ENCODE measurements at places on chromosomes 1 and 21.

DNA sequence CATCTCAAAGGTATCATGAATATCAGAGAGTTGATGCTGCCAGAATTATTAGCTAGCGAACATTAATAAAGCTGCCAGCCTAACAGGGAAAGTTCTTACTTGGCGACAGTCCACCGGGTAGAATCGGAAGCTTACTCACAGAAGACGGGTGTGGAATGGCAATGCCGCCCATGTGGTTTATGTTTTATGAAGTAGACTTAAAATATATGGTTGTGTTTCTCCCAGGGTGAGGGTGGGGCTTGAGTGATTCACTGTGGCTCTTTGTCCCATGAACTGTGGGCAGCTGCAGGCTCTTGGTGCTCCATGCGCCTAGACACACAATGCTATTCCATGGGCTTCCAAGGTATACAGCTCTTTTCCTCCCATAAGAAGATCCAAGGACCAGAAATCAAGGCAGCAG, 162.7 kb downstream of the PIGK start:
- DNase-seq: no peak

GRCh38 chr1:57722285-57722978, 298.6 kb upstream of the DAB1 start:
- no peak for DNase-seq

- no peak for DNase-seq
Observed at GRCh38 chr1:28374297-28374696, 4.8 kb downstream of the PHACTR4 start.

DNA sequence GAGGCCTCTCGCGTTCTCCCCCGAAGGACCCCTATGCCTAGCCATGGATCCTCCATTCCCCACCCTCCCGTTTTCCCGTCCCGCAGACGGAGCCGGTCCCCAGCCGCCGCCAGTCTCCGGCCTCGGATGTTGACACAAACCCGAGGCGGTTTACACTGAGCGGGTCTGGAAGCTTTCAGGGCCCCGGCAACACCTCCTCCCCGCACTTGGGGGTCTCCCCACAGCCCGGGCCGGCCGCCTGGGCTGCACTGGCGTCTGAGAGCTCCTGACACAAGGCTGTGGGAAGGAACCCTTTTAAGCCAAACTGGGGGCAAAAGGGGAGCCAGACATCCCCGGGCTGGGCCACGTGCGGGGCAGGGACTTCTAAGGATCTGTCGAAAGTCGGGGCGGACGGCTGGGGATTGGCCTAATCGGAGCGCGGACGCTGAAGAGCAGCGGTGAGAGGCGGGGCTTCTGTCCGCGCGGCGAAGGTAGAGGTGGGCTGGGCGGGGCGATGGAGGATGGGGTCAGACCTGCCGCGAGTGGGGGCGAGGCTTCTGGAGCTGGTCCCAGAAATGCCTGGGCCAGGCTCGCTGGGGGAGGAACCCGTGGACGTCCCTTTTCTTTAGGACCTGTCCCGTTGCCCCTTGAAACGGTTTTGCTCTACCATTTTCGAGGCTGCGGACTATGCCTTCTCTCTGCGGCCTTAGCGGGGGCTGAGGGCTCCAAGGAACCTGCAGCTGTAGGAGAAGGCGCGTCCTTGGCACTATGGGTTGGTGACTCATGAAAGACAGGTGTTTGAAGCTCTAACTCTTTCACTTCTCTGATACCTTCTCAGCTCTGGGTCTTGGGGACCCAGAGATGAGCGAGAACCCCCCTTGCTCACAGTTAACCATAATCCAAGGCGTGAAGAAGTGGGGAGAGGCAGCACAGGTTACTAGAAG, 1.2 kb upstream of the HPCAL4 start:
- no peak for DNase-seq

GRCh38 chr1:226977643-226978431, 37.7 kb downstream of the COQ8A start:
- no peak for DNase-seq

- no peak for DNase-seq
Observed at GRCh38 chr1:9731561-9731960, 80.0 kb downstream of the PIK3CD start.

- no peak for DNase-seq
Observed at GRCh38 chr1:154352581-154353459, 27.5 kb downstream of the ATP8B2 start.

DNA sequence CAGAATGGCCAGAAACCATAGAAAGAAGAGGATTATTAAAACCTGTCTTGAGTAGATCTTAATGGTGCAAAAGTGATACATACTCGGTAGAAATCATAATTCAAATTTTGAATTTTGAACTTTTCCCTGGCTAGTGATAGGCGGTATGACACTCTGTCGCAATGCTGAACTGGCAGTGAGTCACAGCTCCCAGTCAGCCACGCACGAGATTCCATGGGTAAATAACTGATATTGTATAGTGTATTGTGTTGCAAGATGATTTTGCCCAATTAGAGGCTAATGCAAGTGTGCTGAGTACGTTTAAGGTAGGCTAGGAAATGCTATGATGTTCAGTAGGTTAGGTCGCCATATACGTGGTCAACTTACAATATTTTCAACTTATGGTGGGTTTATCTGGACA, 207.0 kb downstream of the SIPA1L2 start:
- DNase-seq: no peak

GRCh38 chr1:25194572-25195020, 37.7 kb downstream of the SYF2 start:
- no peak for DNase-seq

DNA sequence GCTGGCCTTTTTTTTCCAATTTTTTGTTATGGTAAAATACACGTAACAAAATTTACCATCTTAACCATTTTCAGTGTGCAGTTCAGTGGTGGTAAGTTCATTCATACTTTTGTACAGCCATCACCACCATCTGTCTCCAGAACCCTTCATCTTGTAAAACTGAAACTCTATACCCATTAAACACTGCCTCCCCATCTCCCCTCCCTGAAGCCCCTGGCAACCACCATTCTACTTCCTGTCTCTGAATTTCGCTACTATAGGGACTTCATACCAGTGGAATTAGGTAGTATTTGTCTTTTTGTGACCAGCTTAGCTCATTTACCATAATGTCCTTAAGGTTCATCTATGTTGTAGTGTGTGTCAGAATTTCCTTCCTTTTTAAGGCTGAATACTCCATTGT, 8.7 kb downstream of the PKNOX1 start:
- no peak for DNase-seq

- no peak for DNase-seq
Observed at GRCh38 chr1:204191456-204191855, 4.8 kb downstream of the KISS1 start.

DNA sequence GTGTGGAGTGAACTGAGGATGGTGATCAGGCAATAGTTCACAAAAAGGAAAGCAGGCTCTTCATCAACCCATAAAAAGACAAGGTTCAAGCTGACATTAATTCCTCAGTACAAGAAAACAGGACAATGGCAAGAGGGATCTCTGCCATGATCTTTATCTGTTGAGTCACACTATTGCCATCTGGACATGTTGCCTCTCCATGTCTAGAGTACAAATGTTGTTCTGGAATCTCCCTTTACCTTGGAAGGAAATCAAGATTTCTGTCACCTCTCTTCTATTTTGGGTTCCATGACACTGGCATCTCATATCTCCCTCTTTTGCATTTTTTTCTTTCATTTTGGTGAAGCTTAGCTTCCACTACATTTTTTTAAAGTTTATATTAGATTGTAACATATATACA, 329.1 kb downstream of the USP25 start:
- no peak for DNase-seq

GRCh38 chr1:37560401-37561132, 3.8 kb downstream of the DNALI1 start:
- no peak for DNase-seq

DNA sequence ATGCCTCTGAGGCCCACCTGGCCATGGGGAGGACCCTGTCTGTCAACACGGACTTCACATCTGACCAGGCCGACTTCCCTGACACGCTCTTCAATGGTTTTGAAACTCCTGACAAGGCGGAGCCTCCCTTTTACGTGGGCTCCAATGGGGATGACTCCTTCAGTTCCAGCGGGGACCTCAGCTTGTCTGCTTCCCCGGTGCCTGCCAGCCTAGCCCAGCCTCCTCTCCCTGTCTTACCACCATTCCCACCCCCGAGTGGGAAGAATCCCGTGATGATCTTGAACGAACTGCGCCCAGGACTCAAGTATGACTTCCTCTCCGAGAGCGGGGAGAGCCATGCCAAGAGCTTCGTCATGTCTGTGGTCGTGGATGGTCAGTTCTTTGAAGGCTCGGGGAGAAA, 101.8 kb downstream of the ADARB1 start:
- DNase-seq: no peak

GRCh38 chr1:94672001-94672400, 130.4 kb upstream of the F3 start:
- no peak for DNase-seq

DNA sequence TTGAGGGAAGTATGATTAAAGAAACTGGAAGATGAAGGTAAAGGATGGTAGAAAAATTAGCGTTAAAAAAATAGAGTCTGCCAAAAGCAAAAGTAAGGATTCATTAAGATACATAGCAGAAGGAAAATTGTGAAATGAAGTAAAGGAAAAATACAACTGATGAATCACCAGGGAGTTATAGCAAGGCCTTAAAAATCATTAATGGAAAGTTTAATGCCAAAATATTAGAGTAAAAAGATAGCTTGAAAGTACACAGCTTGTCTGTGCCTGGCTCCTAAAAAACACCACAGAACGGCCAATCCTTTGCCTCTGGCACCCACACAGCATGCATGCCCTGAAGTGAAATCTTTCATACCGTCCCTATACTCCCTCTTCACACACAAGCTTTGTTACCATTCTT, 66.9 kb upstream of the APOBEC4 start:
- no peak for DNase-seq

- no peak for DNase-seq
Observed at GRCh38 chr1:28926629-28927265, 12.4 kb downstream of the EPB41 start.

DNA sequence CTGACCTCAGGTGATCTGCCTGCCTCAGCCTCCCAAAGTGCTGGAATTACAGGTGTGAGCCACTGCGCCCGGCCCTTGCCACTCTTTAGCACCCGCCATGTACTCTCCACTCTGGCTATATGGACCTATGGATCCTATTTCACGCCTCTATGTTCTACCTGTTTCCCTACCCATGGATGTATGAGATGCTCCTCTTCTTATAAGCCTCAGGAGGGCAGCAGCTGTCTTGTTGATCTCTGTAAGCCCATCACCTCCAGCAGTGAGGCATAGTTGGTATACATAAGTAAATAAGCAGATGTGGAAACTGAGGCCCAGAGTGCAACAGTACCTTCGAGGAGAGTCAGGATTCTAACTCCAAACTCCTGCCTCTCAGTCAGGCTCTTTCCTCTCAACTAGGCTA, 24.7 kb upstream of the ARTN start:
- no peak for DNase-seq

GRCh38 chr1:44851308-44851707, 8.3 kb upstream of the PTCH2 start:
- DNase-seq: no peak

DNA sequence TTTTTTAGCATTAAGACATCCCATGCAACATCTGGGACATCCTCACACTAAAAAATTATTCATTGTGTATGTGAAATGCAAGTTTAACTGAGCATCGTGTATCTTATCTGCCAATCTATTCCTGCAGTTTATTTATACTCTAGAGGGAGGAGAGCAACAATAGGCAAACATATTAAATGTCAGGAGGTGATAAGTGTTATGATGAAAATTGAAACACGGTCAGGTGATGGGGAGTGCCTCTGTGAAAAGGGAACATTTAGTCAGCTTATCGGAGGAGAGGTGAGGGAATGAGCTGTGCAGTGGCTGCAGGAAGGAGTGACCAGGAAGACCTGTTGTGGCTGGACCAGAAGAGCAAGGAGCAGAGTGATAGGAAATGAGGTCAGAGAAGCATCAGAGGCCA, 775 bp upstream of the EFCAB14 start:
- no peak for DNase-seq

DNA sequence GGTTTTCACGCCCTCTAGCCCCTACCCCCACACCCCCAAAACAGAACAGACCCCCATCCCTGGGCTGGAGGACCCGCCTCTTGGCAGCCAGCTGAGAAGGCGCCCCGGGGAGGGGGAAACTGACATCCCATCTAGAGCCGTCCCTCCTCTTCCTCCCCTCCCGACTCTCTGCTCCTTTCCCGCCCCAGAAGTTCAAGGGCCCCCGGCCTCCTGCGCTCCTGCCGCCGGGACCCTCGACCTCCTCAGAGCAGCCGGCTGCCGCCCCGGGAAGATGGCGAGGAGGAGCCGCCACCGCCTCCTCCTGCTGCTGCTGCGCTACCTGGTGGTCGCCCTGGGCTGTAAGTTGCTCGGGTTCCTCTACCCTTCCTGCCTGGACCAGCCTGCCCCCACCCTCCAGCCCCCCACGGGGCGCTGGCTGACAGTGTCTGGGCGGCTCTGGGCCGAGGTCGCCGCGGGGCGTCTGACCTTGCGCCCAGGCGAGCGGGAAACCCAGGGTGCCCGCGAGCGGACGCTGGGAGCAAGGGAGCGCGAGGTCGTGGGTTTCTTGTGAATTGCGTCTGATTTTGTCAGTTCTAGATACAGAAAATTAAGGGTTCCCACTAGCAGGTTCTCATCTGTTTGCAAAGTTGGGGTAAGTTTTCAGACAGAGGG, 618 bp downstream of the JAM2 start:
- no peak for DNase-seq

GRCh38 chr21:33123374-33124123, 53.6 kb downstream of the OLIG1 start:
- no peak for DNase-seq

DNA sequence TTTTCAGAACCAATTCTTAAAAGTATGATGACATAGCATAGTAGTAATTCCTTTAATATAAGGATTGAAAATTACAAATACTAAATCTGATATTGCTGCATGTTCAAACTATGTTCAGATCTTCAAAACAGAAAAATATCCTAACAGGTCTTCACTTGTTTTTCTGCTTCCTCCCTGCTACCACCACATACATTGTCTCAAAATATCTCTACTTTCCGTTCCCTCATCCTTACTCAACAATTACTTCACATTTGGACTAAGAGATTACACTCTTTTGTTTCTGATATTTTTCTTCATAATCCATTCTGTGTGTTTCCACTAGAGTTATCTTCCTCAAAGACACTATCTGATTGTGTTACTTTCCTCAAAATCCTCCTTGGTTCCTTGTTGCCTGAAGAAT, 125.1 kb downstream of the NEK7 start:
- no peak for DNase-seq

DNA sequence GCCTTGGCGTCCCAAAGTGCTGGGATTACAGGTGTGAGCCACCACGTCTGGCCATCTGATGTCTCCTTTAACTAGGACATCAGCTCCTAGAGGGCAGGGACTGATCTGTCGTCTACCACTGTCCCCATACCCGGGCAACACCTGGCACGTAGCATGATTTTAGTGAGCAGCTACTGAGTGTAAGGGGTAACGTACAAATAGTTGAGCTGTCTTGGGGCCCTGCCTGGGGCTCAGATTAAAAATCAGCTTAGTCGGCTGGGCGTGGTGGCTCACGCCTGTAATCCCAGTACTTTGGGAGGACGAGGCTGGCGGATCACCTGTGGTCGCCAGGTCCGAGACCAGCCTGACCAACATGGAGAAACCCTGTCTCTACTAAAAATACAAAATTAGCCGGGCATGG, 1.8 kb downstream of the SRM start:
- DNase-seq: no peak

Measured in NCI-H1417 treated with DMSO at 0.1 percent for 48 hours (cell line).